Activated naive CD8-positive, alpha-beta T cell treated with anti-CD3 and anti-CD28 coated beads, Interleukin-2, amount 10 ng/mL, durations not matched to agents 7 days and 5 days (primary cell): ENCODE measurements at places on chromosomes 16 and 17. TPM values are rescaled to one million over a fixed set of nuclear protein-coding genes. Genes with fewer than 3 reads are reported as not detected.

DNA sequence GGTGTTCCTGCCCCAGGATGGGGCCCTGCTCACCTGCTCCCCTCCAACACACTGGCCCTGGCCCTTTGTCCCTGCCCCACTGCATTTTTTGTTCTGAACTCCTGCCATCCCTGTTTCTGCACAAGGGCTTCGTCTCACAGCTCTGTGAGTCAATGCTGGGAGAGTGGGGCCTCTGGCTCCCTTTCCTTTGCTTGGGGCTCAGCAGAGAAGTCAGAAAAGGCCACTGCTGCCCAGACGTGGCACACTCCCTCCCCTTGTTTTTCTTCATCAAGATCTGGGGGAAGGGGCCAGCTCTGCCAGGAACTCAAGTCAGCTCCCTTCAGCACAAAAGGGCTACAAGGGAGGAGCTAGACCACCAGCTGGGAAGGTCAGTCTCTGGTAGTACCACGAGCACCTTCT lies 8.9 kb downstream of the PROCA1 start:
- H3K27me3 ChIP-seq: no peaks in the 10 kb centered on the region
- no peak for DNase-seq
- peaks cover 9% of the 10 kb centered on the region for H3K36me3 ChIP-seq

- H3K27me3 ChIP-seq: no peaks in the 10 kb centered on the region
- peaks cover 2% of the 10 kb centered on the region for H3K4me1 ChIP-seq
- no peak overlapping the region for H3K4me3 ChIP-seq
Measured at GRCh38 chr16:12515746-12516145, 287.9 kb downstream of the CPPED1 start.

GRCh38 chr17:35750526-35751395 lies 2.3 kb downstream of the GAS2L2 start:
- peak overlapping the region; percentile 42 for H3K4me3 ChIP-seq
- H3K36me3 ChIP-seq: no peaks in the 10 kb centered on the region

DNA sequence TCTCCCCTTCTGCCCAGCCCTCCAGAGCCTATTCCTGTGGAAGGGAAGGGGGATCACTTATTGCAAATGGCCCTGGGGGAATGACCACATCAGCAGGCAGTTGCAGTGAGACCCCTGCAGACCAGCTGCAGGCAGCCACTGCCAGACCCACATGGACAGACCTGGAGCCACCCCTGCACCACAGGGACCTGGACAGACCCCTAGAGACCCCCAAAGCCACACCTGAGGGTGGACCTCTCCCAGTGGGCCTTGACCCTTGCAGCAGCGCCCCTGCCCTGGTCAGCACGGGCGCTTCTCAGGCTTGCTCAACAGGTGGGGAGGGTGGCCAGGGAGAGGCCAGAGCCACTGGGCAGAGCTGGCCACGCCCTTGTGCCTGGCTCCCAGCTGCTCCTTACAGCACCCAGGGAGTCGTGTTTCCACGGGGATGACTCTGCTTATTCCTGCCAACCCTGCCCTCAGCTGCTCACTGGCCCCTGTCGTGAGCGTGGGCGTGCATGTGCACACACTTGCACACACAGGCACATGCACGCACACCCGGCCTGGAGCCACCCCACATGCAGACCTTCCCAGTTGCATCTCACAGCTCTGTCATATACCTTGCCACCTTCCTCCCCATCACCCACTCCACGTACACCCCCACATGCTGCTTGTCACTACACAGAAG lies 1.3 kb upstream of the SCN4A start:
- no peaks in the 10 kb centered on the region for H3K36me3 ChIP-seq
- H3K27me3 ChIP-seq: peaks cover 18% of the 10 kb centered on the region
- DNase-seq: no peak
- no peak overlapping the region for H3K4me3 ChIP-seq
- H3K4me1 ChIP-seq: peaks cover 10% of the 10 kb centered on the region

- no peak overlapping the region for H3K27ac ChIP-seq
- H3K36me3 ChIP-seq: no peaks in the 10 kb centered on the region
- H3K4me1 ChIP-seq: no peaks in the 10 kb centered on the region
- H3K27me3 ChIP-seq: no peaks in the 10 kb centered on the region
- DNase-seq: no peak
- H3K4me3 ChIP-seq: no peak overlapping the region
Measured at GRCh38 chr16:6704306-6704930, 628.2 kb upstream of the RBFOX1 start.

DNA sequence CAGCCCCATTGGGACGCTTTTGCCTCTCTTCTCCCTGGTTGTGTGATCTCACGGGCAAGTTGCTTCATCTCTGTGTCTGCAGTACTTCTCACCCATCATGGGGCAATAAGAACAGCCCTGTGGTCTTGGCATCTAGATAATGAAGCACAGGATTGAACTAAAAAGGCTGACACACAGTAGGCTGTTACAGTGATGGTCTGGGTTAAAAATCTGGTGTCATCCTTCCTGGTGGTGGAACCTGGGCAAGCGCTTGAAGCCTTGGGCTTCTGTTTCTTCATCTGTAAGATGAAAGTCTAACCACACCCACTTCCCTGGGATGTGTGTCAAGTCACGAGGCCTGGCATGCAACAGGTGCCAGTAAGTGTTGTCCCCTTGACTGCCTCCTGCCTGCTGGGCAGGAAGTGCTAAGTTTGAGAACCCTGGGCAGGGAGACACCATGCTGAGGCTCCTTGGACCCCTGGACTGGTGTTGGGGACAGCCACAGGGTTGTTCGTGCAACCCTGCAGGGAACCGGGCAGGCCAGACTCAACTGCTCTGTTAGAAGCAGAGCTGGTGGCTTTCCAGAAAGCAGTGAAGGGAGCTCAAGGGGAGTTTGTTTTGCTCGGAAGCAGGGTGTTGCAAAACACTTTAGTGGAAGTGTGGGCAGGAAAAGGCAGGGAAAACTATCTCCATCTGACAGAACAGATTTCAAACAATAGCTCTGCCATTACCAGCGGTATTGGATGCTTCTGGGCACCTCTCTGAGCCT lies 5.9 kb upstream of the MAP2K3 start:
- H3K27ac ChIP-seq: peak overlapping the region; percentile 92
- no peaks in the 10 kb centered on the region for H3K27me3 ChIP-seq
- H3K4me1 ChIP-seq: peaks cover 44% of the 10 kb centered on the region
- DNase-seq: peak; percentile 59
- H3K4me3 ChIP-seq: peak overlapping the region; percentile 68

The MYBBP1A gene
- 61.6 TPM for total RNA-seq

DNA sequence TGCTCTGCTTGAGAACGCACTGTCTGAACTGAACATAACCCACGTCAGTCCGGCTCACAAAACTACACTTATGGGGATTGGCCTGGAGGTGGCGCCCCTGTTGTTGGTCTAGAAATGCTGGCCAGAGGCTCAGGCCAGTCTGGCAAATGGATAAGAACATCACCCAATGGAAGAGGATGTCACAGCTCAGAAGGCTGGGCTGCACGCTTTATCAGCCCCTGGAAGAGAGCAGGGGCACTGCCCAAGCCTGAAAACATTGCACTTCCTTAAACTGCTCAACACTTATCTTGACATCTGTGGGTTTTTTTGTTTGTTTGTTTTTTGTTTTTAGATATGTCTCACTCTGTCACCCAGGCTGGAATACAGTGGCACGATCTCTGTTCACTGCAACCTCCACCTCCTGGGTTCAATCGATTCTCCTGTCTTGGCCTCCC lies 24.8 kb upstream of the BPTF start:
- DNase-seq: peak; percentile 54
- H3K4me1 ChIP-seq: no peaks in the 10 kb centered on the region
- H3K27me3 ChIP-seq: peaks cover 12% of the 10 kb centered on the region
- H3K4me3 ChIP-seq: no peak overlapping the region
- no peak overlapping the region for H3K27ac ChIP-seq

The MEOX1 gene
- total RNA-seq: 5.2 TPM

- H3K27me3 ChIP-seq: peaks cover 55% of the 10 kb centered on the region
- no peaks in the 10 kb centered on the region for H3K36me3 ChIP-seq
- H3K4me3 ChIP-seq: no peak overlapping the region
- H3K27ac ChIP-seq: no peak overlapping the region
- no peak for DNase-seq
Measured at GRCh38 chr16:75264999-75265910, 13.8 kb upstream of the BCAR1 start.

- no peak overlapping the region for H3K4me3 ChIP-seq
- no peaks in the 10 kb centered on the region for H3K36me3 ChIP-seq
- H3K27ac ChIP-seq: no peak overlapping the region
Measured at GRCh38 chr17:28460901-28461300, 12.5 kb upstream of the SLC13A2 start.

The CBFA2T3 gene
- total RNA-seq: 0.08 TPM
